ENCODE measurements at places on chromosomes 12 and 14.

GRCh38 chr12:96155781-96156180, 38.4 kb upstream of the ELK3 start:
- no peak for DNase-seq

DNA sequence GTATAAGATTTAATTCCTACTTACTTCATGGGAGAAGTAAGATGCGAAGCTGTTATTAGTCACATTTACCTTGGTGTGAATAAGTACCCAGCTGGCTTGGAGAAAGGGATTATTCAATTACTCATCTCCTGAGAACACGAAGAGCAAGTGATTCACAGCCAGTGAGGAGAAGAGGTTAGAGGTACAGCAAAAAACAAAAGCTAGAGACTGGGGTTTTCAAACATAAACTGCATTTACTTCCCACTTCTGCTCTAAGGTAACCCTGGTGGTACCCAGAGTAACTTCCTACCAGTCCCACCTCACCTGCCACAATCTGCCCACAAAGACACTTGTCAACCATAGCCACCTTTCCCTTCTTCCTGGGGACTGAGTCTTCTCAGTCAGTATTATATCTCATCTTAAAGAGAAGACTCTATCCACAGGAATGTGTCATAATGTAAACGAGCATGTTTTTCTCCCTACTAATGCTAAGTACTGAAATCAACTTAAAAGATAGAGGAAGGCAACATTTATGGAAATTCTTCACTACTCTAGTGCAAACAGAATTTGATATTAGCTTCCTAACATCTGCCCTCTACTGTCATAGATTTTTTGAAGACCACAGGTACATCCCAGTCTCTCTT, 6.0 kb upstream of the IL22 start:
- no peak for DNase-seq

DNA sequence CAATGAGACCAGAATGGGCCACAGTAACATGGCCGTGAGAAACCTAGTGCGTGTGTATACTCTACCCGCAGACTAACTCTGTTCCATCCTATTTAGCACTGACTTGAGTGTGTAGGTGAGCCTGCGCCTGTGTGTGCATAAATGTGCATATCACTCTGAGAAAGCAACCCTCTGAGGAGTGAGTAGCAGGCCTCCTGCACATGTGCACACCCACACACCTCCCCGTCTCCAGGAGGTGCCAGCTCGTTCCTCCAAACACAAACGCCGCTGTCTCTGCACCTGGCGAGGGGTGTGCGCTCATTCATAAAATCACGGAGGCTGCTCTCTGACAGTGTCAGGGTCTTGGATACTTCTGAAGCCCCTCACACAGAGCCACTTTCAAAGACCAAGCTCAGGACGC, 138.9 kb downstream of the GCH1 start:
- no peak for DNase-seq

GRCh38 chr12:76085520-76085868, 1.0 kb upstream of the NAP1L1 start:
- peak; percentile 16 for DNase-seq

DNA sequence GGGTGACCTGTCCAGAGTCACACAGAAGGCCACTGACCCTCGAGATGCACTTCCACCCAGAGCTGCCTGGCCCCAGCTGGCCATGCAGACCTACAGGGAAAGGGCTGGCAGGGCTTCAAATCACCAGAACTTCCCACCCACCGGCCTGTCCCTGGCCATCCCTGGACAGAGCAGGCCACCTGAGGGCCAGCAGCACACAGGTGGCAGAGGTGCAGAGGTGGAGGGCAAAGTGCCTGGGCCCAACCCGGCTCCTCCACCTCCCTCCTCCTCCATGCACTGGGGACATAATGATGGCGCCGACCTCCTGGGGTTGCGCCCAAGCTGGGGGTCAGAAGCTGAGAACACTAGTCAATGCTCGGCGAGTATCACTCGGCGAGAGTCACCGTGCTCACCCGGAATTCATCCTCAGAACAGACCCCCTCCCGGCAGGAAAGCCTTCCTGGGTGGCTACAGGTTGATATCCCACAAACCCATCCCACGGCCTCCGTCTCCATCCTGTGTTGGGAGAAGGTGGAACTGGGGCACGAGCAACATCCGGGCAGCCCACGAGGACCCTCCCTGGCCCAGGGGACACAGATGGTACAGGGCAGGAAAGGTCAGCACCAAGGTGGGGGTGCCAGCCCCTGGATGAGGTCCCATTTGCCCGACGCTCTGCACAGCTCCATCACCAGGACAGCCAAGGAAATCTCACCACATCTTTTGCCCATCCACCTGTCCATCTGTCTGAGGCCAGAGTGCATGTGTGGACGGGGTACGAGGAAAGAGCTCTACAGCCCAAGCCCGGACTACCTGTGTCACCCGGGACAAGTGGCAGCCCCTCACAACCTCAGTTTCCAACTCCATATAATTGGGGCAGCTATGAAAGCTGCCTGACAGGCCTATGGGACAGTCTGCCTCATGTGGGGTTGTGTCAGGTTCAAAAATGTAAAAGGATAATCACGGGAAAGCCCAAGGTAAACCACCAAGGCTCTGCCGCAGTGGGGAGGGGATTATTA, 10.8 kb downstream of the BEGAIN start:
- no peak for DNase-seq

- DNase-seq = no peak
Measured at GRCh38 chr12:92462527-92462926, 240.3 kb upstream of the PLEKHG7 start.

DNA sequence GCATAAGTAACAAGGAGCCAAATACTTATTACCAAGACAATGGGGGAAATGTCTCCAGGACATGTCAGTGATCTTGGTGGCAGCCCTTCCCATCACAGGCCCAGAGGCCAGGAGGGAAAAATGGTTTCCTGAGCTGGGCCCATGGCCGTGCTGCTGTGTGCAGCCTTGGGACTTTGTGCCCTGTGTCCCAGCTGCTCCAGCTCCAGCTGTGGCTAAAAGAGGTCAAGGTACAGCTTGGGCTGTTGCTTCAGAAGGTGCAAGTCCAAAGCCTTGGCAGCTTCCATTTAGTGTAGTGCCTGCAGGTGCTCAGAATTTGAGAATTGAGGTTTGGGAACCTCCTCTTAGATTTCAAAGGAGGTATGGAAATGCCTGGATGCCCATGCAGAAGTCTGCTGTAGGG, 212.3 kb upstream of the DCN start:
- DNase-seq = no peak

- no peak for DNase-seq
Measured at GRCh38 chr12:10362325-10362724, 27.5 kb downstream of the KLRK1 start.

GRCh38 chr14:76112889-76113624, 38.7 kb upstream of the GPATCH2L start:
- no peak for DNase-seq

- no peak for DNase-seq
Measured at GRCh38 chr12:41476499-41477439, 288.6 kb downstream of the PDZRN4 start.

- DNase-seq = no peak
Measured at GRCh38 chr12:70448371-70448770, 82.3 kb downstream of the KCNMB4 start.

- DNase-seq = no peak
Measured at GRCh38 chr14:80982711-80983110, 27.3 kb downstream of the TSHR start.

- no peak for DNase-seq
Measured at GRCh38 chr14:103561381-103562178, 877 bp downstream of the BAG5 start.

DNA sequence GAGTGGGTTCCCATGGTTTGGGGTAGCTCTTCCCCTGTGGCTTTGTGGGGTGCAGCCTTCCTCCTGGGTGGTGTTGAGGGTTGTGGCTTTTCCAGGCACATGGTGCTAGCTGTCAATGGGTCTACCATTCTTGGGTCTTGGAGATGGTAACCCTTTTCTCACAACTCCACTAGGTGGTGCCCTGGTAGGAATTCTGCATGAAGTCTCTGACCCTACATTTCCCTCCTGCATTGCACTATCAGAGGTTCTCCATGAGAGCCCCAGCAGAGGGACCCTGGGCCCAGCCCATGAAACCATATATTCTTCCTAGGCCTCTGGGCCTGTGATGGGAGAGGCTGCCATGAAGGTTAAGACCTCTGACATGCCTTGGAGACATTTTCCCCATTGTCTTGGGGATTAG, 1093.3 kb downstream of the SLC16A7 start:
- DNase-seq = no peak

DNA sequence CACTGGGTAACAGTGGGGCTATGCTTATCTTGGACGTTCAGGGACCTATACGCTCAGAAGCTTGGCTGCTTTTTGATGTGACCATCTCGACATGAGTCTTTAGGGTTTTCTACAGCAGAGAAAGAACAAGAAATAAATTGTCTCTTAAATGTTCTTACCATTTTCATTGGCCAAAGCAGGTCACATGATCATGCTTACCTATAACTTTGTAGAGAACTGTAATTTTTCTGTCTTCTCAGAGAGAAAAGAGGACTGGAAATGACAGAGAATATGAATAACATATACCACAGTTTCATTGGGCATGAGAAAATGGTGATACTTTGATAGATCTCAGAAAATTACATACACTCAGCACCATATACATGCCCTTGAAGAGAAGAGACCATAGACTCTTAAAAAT, 390.9 kb downstream of the NRXN3 start:
- no peak for DNase-seq

- no peak for DNase-seq
Measured at GRCh38 chr12:105085501-105085900, 1.2 kb upstream of the ALDH1L2 start.

Measured in NCI-H2081 (cell line).